ENCODE measurements at places on chromosomes 2 and 18.
A peak's percentile ranks its signal among the peaks of the same experiment; 100 is the strongest.

DNA sequence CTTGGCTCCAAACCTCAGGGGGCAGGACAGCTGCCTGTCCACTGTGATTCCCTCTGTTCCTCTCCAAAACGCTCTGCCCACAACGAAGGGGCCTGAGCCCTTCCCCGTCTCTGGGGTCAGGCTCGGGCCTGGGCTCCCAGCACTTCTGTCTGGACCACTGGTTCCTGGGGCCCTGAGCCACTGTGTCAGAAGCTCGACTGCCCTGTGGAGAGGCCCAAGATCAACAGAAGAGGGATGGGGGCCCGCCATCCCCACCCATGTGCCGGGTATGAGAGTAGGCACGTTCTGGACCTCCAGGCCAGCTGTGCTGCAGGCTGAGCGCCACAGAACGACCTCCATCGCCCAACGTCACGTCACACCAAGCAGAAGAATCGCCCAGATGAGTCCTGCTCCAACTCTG lies 119.9 kb upstream of the HS6ST1 start:
- DNase-seq, result peak; percentile 6

GRCh38 chr2:97849881-97850528 lies 136.6 kb downstream of the ZAP70 start:
- DNase-seq, result no peak

- no peak for DNase-seq
These were observed 90.9 kb downstream of the CAPN13 start for GRCh38 chr2:30716123-30716900.

- DNase-seq, result no peak
These were observed 23.7 kb upstream of the PLEKHM3 start for GRCh38 chr2:208049006-208049405.

DNA sequence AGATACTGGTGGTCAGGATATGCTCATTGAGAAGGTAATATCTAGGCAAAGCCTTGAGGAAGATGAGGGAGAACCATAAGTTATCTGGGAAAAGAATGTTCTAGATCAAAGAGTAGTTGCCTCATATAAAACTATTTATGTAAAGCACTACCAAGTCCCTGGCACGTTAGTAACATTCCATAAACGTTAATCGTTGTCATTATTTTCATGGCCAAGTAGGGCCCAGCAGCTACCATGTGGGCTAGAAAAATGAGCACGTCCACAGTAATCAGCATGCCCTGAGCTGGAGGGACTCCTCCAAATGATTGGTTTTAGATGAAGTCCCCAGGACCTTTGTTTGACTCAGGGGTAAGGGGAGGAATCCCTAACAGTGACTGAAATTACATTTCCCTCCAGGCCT lies 32.7 kb upstream of the AFTPH start:
- no peak for DNase-seq

Measured in mucosa of gallbladder (tissue), 1 donor.